ENCODE measurements at places on chromosomes 13 and 19. TPM values are rescaled to one million over a fixed set of nuclear protein-coding genes. Genes with fewer than 3 reads are reported as not detected.

PRR36 gene
- 2.9 TPM for total RNA-seq

DNAAF3 gene
- not detected for total RNA-seq

PSG11 gene
- not detected for total RNA-seq

PCDH20 gene
- total RNA-seq, result 17.9 TPM

ONECUT3 gene
- not detected for total RNA-seq

OR7C1 gene
- total RNA-seq, result not detected

UBE2L5 gene
- not detected for total RNA-seq

ZNF554 gene
- 18.3 TPM for total RNA-seq

C19orf67 gene
- total RNA-seq, result not detected

HAUS8 gene
- total RNA-seq, result 2.0 TPM

ZIC2 gene
- total RNA-seq, result 2.4 TPM

TNNT1 gene
- total RNA-seq, result 2.4 TPM

VWA8 gene
- 49.3 TPM for total RNA-seq
